ENCODE measurements at places on chromosomes 12 and 14.

DNA sequence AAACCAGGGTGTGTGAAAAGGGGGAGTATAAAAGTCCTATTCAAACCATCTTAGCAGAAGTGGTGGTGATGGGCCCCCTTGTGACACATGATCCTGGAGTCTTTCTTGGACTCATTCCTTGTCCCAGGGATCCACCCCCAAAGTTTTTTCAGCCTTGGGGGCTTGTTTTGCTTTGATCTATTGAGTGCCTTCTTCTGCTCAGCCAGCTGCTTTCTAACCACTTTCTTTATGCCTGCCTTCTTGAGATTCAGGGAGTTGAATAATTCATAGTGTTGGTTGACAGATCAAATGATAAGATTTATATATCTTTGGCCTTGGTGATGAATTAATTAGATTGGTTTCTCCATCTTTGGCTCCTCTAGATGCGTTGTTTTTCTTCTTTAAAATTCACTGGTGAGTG is 926.7 kb downstream of the DIO2 start:
- no peak for DNase-seq

GRCh38 chr14:99930420-99931274 is 134.6 kb upstream of the EVL start:
- no peak for DNase-seq

- DNase-seq: peak; percentile 71
Measured at GRCh38 chr14:106605548-106606448, 1079.4 kb downstream of the TMEM121 start.

DNA sequence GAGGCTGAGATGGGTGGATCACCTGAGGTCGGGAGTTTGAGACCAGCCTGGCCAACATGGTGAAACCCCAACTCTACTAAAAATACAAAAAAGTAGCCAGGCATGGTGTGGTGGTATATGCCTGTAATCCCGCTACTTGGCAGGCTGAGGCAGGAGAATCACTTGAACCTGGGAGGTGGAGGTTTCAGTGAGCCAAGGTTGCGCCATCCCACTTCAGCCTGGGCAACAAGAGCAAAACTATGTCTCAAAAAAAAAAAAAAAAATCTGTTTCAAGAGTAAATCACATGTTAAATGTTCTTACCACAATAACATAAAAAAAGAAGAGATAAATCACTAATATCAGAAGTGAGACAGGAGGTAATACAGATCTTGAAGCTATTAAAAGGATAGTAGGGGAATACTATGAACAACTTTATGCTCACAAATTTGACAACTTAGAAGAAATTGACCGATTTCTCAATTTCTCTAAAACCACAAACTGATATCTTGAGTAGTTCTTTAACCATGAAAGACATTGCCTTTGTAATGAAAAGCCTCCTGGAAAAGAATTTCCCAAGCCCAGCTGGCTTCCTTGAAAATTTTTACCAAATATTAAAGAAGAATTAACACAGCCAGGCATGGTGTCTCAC is 37.7 kb downstream of the TAOK3 start:
- peak; percentile 83 for DNase-seq

GRCh38 chr12:116537101-116537904 is 21.9 kb upstream of the MAP1LC3B2 start:
- no peak for DNase-seq

GRCh38 chr12:111189792-111190191 is 179.1 kb downstream of the PHETA1 start:
- no peak for DNase-seq

- DNase-seq: no peak
Measured at GRCh38 chr12:96400631-96401075, 414 bp upstream of the CDK17 start.

DNA sequence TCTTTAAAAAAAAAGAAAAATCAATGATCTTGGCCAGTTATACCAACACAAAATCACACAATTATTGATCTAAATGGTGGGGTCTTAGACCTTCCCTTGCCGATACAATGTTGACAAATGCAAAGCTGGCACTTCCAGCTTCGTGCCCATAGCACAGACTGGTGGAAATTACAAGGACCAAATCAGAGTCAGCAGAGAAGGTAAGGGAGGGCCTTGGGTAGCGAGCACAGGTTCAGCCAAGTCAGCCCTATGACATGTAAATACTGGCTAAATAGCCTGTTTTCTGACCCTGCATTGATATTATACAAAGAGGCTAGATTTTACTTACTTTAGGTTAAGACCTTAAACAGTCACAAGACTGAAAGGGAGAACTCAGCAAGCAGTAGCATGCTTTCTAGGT is 30.3 kb upstream of the WDR89 start:
- no peak for DNase-seq

DNA sequence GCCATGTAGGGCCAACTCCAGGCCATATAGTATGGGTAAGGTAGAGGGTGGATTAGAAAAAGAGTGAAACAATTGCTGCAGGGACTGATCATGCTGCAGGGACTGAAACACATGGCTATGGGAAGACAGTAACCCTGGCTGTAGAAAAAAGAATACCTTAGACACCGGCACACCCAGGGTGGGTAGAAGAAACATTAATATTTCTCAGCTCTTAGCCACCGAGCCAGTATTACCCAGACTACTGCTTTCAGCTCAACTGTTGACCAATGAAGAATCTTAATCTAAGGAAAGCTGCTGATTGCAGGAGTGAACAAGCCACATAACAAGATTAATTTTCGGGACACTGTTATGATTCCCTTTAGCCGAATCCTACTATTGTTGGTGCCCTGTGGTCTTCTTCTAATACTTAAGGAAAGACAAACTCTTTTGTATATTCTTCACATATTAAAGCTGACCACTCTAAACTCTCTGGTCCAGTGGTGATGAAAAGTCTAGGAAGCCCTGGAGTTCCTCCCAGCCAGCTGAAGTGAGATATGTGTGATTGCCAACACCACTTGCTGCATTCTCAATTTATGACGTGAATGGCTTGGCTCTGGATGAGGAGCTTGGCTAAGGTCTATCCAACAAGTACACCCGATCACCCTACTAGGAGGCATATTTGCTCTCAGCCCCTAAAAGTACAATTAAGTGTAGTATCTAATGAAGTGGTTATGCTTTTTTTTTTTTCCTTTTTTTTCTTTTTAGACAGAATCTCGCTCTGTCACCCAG is 69.2 kb downstream of the NOVA1 start:
- DNase-seq: no peak

- no peak for DNase-seq
Measured at GRCh38 chr12:121810833-121811433, 7.1 kb downstream of the SETD1B start.

GRCh38 chr14:26597071-26597588 is 703 bp downstream of the NOVA1 start:
- peak; percentile 58 for DNase-seq

- DNase-seq: no peak
Measured at GRCh38 chr14:62696331-62696924, 348.8 kb downstream of the KCNH5 start.

- no peak for DNase-seq
Measured at GRCh38 chr12:100699209-100699608, 95.4 kb upstream of the ANO4 start.

DNA sequence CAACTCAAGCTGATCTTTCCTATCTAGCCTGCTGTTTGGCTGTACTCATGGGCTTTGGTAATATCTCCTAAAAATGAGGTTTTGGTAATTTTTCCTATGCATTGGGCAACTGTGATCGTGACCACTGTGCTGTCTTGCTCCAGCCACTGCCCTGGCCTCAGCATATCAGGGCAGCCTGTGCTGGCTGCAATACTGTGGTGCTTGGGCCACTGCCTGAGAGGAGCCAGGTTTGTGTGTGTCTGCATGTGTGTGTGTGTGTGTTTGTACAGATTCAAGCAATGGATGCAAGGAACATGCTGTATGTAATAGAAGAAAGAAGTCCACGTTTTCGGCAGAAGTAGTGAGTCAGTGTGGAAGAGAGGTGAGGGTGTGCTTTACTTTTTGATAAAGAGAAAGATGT is 13.0 kb downstream of the ERG28 start:
- no peak for DNase-seq

DNA sequence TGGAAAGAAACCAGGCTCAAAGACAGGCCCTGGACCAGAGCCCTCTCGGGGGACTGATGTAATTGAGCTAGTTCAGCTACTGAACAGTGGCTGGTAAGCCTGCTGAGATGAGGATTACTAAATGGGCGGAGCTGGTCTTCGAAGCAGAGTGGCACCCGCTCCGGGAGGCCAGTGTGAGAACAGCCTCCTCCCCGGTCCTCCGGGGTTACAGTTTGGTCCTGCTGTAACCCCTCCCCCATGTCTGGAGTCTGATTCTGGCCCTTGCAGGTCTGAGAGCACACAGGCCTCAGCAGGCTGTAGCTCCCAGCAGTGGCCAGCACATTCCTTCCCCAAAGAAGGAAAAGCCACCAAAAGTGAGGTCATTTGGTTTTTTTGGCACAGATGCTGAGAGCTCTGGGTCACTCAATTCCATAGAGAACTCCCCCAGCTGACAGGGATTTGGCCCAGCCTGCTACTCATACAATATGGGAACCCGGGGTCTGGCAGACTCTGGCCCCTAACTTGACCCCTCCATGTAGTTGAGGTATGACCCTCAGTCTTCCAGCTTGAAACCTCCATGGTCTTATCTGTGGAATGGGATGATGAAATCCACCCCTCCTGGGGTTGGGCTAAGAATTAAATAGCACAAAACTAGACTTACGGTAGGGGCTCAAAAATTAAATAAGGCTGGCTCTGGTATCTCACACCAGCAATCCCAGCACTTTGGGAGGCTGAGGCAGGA is 39.0 kb downstream of the ACTN1 start:
- DNase-seq: no peak

GRCh38 chr12:67356380-67356774 is 87.2 kb downstream of the CAND1 start:
- DNase-seq: no peak

DNA sequence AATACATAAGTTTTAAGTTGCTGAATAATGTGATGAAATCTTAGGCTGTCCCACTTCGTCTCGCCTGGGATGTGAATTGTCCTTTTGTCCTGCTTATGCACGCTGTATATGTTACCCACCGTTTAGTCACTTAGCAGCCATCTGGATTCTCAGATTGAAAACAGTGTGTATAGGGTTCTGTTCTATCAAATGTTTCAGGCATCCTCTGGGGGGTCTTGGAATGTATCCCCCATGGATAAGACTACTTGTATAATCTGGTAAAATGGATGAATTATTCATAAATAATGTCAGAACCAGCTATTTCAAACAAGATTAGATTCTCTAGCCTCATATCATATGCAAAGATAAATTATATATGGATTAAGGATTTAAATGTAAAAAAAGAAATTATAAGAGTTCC is 29.4 kb downstream of the NOPCHAP1 start:
- DNase-seq: no peak

DNA sequence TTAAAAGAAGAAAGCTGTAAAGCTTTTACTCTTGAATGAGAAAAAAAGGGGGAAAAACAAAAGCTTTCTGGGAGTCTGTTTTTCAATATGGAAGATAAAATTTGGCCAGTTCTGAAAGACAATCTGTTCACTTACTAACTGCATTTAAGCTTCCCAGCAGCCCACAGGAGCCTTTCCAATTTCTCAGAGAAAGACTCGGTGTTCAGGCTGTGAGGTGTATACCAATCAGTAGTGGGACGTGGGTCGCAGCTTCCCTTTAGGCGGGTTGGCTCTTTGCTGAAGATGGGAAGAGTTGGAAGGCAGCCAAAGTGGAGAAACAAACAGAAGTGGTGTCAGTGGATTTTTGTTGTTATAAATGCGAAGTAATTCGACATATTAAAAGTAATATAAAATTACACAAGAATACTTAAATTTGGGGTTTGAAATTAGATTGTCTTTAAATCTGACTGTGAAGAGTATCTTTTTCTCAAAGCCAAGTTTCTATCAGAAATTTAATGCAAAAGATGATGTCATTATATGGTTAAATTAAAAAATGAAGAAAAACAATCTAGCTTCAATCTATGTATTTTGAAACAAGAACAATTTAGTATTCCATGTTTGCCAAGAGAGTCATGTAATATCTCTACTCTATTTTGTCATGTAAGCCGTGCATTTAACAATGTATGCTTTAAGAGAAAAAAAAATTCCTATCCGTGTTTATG is 590.2 kb upstream of the ATXN7L3B start:
- no peak for DNase-seq

- DNase-seq: peak; percentile 70
Measured at GRCh38 chr14:105075379-105076295, 10.4 kb upstream of the GPR132 start.

- no peak for DNase-seq
Measured at GRCh38 chr12:85849344-85849743, 13.1 kb upstream of the RASSF9 start.

DNA sequence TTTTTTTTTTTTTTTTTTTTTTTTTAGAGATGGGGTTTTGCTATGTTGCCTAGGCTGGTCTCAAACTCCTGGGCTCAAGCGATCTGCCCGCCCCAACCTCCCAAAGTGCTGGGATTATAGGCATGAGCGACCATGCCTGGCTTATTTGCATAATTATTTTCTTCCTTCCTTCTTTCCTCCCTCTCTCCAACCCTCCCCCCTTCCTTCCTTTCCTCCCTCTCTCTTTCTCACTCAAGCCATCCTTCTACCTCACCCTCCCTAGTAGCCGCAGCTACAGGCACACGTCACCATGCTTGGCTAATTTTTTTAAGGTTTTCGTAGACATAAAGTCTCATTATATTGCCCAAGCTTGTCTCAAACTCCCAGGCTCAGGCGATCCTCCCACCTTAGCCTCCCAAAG is 83.8 kb downstream of the PEBP1 start:
- no peak for DNase-seq

DNA sequence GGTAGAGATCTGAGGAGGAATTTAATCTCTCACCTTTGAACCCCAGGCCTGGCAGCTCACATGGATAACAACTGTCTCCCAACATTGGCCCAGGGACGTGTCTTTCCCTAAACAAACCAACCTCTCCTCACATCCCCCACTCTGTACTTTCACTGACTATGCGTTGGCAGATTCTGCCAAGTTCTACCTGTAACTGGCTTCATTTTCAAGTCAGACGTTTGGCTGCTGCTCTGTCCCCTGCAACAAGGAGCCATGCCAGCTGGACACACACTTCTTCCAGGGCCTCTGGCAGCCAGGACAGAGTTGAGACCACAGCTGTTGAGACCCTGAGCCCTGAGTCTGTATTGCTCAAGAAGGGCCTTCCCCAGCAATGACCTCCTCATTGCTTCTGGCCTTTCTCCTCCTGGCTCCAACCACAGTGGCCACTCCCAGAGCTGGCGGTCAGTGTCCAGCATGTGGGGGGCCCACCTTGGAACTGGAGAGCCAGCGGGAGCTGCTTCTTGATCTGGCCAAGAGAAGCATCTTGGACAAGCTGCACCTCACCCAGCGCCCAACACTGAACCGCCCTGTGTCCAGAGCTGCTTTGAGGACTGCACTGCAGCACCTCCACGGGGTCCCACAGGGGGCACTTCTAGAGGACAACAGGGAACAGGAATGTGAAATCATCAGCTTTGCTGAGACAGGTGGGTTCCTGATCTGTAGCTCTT is at the start of gene INHBC:
Gene INHBC, plus strand, starts transcription at position 268 of the 707 bp plus-strand sequence. Its CDS starts 103 bp downstream, at position 371.
- no peak for DNase-seq

Data from upper lobe of right lung (tissue), 1 donor.